ENCODE measurements at places on chromosomes 3 and 15.

- no peak for DNase-seq
These were observed at the start of gene COL6A5 for GRCh38 chr3:130345487-130346079. Gene COL6A5 (plus strand): TSS chr3:130345672. CDS start chr3:130373639, 27,967 bp downstream.

DNA sequence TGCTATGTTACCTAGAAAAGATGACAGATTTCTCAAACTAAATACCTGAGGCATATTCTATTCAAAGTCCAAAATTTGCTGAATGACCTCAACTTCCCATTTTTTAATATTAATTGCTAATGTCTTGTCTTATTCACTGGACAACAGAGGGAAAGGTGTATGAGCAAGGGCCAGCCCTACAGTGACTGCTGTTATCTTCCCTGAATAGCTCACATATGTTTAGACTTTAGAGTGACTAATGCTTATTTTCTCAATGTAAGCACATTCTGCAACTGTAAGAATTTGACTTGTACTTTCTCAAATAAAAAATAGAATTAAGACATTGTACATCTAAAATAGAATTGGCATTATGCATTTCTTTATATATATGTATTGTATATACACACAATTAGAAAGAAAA lies 26.5 kb upstream of the AADACL2 start:
- no peak for DNase-seq

GRCh38 chr3:157829786-157830185 lies 276.4 kb downstream of the SHOX2 start:
- no peak for DNase-seq

- DNase-seq = no peak
These were observed 857 bp downstream of the AEN start for GRCh38 chr15:88621789-88622604.

DNA sequence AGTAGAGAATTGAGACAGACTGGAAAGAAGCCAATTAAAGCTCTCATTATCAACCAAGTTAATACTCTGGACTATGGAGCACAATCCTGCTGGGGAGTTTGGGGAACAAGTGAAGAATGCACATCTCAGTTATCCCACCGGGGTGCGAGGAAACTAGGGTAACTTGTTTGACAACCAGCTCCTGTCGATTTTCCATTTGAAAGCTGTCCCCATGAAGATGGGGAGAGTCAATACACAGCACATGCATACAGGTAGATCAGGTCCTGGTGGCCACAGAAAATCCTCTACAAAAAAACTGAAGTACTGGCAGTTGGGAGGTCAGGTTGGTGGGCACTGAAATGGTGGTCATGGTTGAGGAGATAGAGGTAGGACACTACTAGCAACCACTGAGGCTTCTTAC lies 25.7 kb upstream of the GRAMD1C start:
- DNase-seq = no peak

DNA sequence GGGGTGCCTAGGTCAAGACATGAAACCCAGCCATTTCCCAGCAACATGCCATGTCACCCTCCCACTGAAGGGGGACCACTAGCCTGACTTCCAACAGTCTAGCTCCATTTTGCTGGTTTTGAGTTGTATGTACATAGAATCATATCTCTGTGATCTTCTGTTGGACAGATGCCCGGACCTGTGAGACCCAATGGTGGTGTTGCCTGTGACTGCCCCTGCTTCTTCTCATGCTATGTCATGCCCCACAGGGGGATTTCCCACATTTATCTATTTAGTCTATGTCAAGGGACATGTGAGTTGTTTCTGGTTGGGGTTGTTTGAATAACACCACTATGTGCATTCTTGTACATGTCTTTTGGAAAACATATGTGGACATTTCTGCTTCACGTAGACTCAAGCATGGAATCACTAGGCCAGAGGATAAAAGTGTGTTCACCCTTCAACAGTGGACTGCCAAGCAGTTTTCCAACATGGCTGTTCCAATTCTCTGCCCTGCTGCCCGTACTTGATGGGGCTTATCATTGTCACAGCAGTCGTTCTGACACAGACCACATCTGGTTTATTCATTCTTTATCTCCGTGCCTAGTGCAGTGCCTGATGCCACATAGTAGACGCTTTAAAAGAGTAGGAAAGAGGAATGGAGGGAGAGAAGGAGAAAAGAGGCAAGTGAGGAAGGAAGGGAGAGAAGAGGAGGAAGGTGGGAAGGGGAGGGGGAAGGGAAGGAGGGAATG lies 114.4 kb downstream of the TPRA1 start:
- DNase-seq = no peak

GRCh38 chr3:156808025-156808424 lies 18.1 kb upstream of the LEKR1 start:
- no peak for DNase-seq

- DNase-seq = no peak
These were observed 2.7 kb downstream of the GAP43 start for GRCh38 chr3:115626006-115626409.

DNA sequence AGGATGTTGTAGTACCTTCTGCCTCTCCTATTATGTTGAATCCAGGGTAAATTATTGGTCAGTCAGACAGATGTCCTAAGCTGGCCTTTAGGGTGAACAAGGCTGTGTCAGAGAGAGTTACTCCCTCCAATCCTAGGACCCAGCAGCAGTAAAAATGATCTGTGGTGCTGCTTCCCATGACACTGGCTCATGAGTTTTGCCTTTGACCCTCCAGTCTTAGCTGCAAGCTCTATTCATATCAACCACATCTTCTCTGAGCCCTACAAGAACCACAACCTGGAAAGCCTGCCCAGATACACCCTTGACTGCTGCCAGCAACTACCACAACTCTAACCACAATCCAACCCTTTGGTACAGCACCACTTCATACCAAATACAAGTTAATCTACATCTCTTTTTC lies 27.2 kb upstream of the PHLDB2 start:
- no peak for DNase-seq

DNA sequence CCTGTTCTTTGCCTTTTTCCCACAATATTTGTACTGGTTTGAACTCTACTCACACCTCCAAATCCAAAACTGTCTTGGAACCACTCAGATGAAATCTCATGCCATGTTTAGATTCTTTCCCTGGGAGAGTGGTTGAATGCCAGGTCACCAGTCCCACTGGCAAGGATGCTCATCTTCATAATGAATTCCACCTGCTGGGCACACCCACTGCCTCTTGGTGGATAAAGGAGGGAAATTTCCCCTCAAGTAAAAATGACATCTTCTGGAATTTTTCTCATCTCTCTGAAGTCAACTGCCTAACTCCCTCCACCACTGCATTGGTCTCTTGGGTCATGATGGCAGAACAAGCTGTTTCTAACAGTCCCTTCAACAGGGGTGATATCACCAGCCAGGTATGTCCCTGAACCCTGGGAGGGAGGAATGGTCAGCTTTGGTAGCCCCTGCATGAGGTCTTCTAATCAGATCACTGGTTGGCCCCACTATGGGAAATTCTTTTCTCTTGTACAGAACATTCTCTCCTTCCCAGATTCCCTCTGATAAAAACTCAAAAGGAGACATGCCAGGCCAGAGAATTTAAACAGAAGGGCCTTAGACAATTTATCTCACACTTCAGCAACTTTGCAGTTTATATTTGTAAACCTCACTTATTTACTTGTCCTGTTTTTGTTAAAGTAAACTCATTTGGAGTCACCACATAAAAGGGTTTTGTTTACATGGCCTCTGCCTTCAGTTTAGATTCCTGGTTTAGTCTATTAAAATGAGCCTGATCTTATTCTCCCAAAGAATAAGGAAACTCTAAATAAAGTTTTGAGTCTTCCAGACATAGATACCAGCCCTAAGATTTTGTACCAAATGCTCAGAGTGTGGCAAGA lies 143.4 kb downstream of the WNT5A start:
- DNase-seq = no peak

All from activated CD4-positive, alpha-beta T cell treated with anti-CD3 and anti-CD28 coated beads for 1 hour (primary cell).